ENCODE measurements at places on chromosomes 2 and 18.

- peak overlapping the region; percentile 30 for H3K4me3 ChIP-seq
- H3K27me3 ChIP-seq, result no peaks in the 10 kb centered on the region
- no peaks in the 10 kb centered on the region for H3K36me3 ChIP-seq
Measured at GRCh38 chr2:9663008-9663879, 32.4 kb upstream of the YWHAQ start.

GRCh38 chr18:56639104-56639381, 651 bp upstream of the TXNL1 start:
- H3K4me3 ChIP-seq, result peak overlapping the region; percentile 97
- peak overlapping the region; percentile 99 for H3K27ac ChIP-seq
- peaks cover 46% of the 10 kb centered on the region for H3K36me3 ChIP-seq
- peaks cover 26% of the 10 kb centered on the region for H3K4me1 ChIP-seq
- H3K27me3 ChIP-seq, result no peaks in the 10 kb centered on the region

- no peak for ATAC-seq
- H3K27me3 ChIP-seq, result no peaks in the 10 kb centered on the region
- H3K4me1 ChIP-seq, result peaks cover 38% of the 10 kb centered on the region
- H3K27ac ChIP-seq, result no peak overlapping the region
- H3K36me3 ChIP-seq, result peaks cover 41% of the 10 kb centered on the region
Measured at GRCh38 chr2:96819128-96819875, 3.2 kb downstream of the CNNM3 start.

GRCh38 chr2:160426604-160427003, 67.0 kb downstream of the RBMS1 start:
- H3K27me3 ChIP-seq, result no peaks in the 10 kb centered on the region
- peak overlapping the region; percentile 41 for H3K4me3 ChIP-seq
- no peak for ATAC-seq
- H3K27ac ChIP-seq, result peak overlapping the region; percentile 62
- H3K4me1 ChIP-seq, result peaks cover 50% of the 10 kb centered on the region
- peaks cover 27% of the 10 kb centered on the region for H3K36me3 ChIP-seq

GRCh38 chr2:233851169-233851568, 3.2 kb downstream of the HJURP start:
- H3K4me1 ChIP-seq, result peaks cover 33% of the 10 kb centered on the region
- H3K27ac ChIP-seq, result no peak overlapping the region
- peaks cover 84% of the 10 kb centered on the region for H3K36me3 ChIP-seq
- H3K27me3 ChIP-seq, result peaks cover 8% of the 10 kb centered on the region

DNA sequence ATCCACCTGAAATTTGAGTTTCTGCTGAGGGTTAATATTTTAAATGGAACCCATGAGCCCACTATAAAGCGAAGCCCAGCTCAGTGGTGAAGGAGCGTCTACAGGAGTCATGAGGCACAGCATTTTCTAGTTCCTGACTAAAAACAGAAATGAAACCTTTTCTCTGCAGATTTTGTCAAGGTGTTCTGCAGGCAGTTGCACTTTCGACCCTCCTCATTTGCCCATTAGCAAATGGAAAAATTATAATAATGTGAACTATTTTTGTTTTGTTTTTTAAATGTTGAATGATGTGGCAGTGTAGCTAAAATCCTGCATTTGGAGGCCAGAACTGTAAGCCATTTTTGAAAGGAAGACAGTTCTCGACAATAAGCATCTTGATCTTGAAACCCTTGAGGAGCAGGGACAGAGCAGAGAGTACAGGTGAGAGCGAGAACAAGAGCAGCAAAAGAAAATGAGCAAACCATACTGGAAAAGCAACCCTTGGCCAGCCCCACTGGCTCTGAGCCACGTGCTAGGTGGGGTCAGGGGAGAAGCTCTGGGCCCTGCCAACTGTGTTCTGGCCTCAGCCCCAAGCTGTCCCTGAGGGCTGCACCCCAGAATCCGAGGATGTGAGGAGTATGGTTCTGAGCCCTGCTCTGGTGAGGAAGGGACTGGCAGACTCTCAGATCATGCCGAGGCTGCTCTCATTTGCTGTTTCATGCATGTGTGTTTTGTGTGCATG, 26.4 kb upstream of the COPS8 start:
- H3K36me3 ChIP-seq, result no peaks in the 10 kb centered on the region
- peak overlapping the region; percentile 58 for H3K27ac ChIP-seq
- peak overlapping the region; percentile 29 for H3K4me3 ChIP-seq
- H3K27me3 ChIP-seq, result no peaks in the 10 kb centered on the region
- ATAC-seq, result peak; percentile 77

GRCh38 chr2:111029181-111029927, 91.4 kb upstream of the BCL2L11 start:
- H3K36me3 ChIP-seq, result no peaks in the 10 kb centered on the region
- no peak for ATAC-seq
- H3K27ac ChIP-seq, result no peak overlapping the region
- peaks cover 4% of the 10 kb centered on the region for H3K4me1 ChIP-seq

GRCh38 chr18:48279312-48279711, 129.9 kb downstream of the ZBTB7C start:
- no peaks in the 10 kb centered on the region for H3K36me3 ChIP-seq
- H3K27me3 ChIP-seq, result peaks cover 3% of the 10 kb centered on the region
- no peaks in the 10 kb centered on the region for H3K4me1 ChIP-seq
- no peak for ATAC-seq
